CD8-positive, alpha-beta memory T cell (primary cell): ENCODE measurements at places on chromosomes 5 and 9.

GRCh38 chr9:125843646-125844045 lies 96.5 kb downstream of the PBX3 start:
- no peak for DNase-seq

DNA sequence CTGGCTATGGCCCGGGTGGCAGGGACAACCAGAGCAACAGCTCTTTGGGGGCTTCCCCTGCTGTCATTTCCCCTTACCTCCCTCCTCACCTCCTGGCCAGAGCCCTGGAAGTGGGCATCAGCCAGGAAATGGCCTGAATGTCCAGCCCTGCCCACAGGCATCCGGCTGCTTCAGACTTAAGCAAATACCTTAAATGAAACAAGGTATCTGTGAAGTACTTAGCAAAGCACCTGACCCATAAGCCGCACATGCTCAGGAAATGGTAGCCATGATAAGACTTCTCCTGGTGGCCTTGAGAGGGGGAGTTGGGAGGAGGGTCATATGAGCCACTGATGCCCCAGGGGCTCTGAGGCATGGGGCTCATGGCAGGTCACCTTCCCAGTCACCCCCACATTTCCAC lies 43.8 kb downstream of the CAMK2A start:
- DNase-seq, result no peak

DNA sequence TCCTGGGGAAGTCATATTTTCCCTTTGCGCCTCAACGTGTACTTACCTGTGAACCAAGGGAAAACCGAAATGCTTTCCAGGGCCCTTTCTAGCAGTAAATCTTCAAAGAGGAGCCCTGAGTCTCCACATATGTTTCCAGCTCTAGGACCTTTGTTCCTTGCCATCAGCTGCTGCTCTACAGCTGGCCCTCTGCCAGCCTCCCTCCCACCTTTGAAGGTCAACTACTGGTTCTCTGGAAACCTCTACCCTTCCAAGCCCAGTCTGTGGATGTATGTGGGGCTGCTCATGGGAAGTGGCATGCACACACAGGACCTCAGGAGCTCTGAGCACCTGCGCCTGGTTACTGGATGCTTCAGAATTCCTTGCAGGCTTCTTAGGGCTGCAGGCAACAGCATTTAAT lies 117.2 kb downstream of the PSD2 start:
- no peak for DNase-seq

- no peak for DNase-seq
Observed at GRCh38 chr5:178984145-178985072, 10.7 kb downstream of the GRM6 start.

GRCh38 chr5:61087921-61088320 lies 74.3 kb downstream of the SMIM15 start:
- no peak for DNase-seq

- DNase-seq, result no peak
Observed at GRCh38 chr9:37676411-37676830, 25.7 kb downstream of the FRMPD1 start.

DNA sequence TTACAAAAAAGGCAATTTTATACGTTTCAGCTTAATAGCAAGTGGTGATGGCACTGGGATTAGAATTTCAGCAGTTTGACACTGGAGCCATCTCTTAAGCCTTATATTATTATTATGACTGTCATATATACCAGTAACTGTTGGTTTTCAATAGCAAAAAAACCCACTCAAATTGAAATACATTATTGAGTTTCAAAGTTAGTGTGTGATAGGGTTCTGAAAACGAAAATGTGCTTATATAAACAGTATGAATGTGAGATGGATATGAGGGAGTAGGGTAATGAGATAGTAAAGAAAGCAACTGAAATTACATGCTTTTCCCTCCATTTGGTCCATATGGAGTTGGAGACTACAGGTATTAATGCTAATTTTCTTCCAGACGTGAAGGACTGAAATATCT lies 68.6 kb upstream of the ACTBL2 start:
- no peak for DNase-seq

GRCh38 chr5:142957528-142957927 lies 187.4 kb downstream of the ARHGAP26 start:
- DNase-seq, result no peak
